ENCODE measurements at places on chromosomes 13 and 19.

DNA sequence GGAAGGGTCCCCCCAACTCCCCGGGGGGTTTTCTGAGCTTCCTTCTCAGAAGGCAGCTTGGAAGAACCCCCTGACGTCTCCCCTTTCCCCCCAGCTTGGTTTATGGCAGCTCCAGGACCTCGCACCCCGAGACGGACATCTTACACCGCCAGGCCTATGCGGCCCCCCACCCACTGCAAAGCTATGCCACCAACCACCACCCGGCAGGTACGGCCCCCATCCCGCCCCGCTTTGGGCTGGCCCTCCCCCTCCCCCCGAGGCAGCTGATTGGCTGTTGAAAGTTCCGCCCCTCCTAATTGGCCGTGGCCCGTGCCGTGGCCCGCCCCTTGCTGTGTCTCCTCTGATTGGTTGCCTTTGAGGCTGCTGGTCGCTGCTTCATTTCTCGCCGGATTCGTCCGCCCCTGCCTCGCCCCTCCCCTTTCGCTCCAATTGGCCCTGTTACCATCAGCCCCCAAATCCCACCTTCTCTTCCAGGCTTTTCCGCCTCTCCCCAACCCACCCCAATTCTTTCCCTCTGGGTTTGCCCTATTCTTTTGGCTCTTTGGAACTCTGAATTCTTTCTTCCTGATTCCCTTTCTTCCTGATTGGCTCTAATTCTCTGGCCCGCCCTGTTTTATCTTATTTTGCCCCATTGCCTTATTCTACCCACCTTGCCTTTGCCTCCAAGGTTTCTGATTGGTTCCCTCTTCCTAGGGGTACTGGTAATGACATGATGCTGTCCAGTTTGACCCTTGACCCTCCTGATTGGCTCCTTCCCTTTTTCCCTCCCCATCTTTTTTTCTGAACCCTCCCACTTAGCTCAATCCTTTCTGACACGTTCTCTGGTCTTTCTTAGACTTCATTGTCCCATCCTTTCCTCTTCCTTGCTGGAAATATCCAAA is 2.5 kb downstream of the PRR12 start:
- peak; percentile 86 for DNase-seq

GRCh38 chr19:48346191-48346590 is 17.5 kb downstream of the TMEM143 start:
- DNase-seq = no peak

DNA sequence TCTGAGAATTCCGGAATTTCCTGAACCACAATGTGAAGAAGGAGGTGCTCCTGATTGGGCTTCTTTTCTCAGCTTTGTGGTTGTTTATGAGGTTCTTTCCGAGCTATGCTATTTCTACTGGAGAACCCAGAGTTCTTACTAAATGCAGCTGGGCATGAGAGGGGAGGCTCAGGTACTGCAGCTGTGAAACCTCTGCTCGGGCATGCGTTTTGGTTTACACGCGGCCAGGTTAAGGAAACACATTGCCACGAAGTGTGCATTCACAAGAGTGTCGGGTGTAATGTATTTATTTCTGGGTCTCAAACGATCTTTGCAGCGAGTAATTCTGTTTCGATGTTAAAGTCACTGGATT is 661 bp upstream of the MIR17HG start:
- DNase-seq = peak; percentile 67

GRCh38 chr13:113413898-113414282 is 39.4 kb downstream of the ADPRHL1 start:
- DNase-seq = no peak

- no peak for DNase-seq
Observed at GRCh38 chr13:100625447-100625846, 36.9 kb upstream of the GGACT start.

- DNase-seq = peak; percentile 70
Observed at GRCh38 chr13:87669379-87669978, 1.7 kb upstream of the SLITRK5 start.

DNA sequence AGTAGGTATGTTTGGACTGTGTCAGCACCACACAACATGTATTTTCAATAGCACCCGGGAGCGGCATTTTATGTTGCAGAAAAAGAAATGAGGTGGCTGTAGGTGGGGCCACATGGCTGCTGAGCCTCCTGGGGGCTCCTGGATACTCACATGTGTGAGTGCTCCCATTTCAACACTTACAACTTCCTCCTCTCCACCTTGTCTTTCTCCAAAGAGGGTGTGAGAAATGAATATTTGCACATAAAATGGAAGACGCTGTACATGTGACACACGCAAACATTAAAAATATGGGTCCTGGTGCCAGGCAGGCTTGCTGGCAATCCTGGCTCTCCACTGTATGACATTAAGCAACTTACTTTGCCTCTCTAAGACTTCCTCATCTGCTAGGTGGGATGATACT is 222.1 kb downstream of the DCLK1 start:
- DNase-seq = no peak

DNA sequence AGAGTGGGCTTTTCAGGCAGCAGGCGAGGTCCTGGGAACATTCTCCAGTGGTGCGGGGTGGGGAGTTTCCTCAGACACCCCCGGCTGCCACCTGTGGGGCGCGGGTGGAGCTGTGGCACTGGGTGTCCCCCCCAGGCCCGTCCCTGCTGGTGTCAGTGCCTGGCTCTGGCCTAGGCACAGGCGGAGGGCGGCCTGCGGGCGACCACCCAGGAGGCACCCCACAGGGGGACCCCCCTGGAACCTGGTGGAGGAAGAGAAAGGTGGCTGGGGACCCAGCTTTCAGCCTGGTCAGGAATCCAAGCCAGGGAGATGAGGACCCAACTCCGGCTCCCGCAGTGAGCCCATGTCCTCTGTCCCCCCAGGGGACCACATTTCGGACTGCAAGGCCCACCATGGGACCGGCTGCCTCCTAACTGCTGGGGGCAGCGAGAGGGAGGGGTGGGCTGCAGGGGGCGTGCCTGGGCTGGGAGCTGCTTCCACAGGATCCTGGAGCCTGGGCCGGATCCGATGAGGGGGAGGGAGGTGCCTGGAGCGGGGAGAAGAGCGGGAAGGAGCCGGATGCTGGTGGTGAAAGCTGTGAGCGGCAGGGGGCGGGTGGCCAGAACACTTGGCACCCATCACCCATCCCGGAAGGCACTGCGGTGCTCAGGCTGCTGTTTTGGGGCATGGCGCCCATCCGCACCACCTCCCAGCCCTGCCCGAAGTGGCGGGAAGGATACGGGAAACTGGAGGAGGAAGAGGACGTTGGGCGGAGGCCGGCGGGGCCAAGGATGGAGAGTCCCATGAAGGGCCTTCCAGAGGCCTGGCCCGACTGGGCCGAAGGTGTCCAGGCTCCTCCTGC is 5.5 kb upstream of the CTXN1 start:
- DNase-seq = no peak

DNA sequence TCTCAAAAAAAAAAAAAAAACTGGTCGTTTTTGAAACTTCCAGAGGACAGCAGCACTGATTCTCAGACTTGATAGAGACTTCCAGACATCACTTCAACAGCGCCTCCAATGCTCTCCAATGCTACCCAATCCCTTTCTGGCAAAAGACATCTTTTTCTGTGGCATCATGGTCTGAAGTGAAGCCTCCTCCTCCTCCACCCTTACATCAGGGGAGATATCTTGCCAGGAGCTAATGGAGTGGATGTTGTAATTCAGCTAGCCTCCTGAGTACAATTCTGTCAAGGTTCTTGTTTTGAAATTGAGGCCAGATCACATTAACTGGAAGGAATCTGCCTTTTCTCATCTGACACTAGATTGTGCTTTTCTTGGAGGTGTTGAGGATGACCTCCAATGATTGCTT is 24.2 kb downstream of the FXYD5 start:
- no peak for DNase-seq

GRCh38 chr19:4624733-4625362 is 14.5 kb upstream of the TNFAIP8L1 start:
- DNase-seq = peak; percentile 14

DNA sequence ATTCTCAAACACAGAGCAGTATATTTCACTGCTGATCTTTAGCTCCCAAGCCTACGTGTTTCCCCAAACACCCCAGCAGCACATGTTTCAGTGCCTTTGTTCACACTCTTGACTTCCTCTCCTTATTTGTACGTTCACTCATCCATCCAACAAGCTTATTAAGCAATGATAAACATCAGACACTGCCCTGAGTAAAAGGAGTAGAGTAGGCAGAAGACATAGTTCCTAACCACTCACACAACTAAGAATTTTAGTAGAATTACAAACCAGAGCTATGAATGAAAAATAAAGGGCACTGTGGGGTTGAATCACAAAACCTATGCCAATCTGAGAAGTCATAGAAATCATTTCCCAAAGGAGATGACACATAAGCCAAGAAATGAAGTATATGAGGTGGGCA is 213.5 kb downstream of the DIAPH3 start:
- DNase-seq = no peak

DNA sequence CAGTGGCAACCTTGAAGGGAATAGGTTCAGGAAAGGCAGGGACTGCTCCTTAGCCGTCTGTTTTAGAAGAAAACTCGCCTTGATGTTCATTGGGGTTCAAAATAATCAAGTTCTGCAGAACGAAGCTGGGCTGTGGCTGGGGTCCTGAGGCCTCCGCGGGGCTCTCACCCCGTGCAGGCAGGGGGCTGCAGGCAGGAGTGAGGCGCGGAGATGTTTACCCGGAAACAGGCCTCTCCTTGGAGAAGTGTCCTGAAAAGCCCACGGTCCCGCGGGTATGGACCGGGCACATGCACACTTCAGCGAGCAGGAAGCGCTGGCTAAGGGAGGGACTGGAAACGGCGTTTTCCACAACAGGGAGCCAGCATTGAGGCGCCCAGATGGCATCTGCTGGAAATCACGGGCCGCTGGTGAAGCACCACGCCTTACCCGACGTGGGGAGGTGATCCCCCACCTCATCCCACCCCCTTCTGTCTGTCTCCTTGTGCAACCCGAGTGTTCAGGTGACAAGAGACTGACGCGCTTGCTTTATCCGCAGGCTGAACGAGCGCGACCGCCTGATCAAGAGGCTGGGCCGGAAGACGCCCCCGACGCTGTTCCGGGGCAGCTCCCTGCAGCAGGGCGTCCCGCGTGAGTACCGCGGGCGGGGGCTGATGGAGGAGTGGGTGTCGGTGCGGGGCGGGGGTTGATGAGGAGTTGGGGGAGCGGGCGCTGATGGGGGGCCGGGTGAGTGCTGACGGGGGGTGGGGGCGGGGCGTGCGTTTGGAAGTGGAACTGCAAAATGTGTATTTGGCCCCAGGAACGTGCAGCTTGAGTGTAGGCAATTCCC is 39.6 kb downstream of the SHISA2 start:
- DNase-seq = no peak

GRCh38 chr13:41136396-41137031 is 3.9 kb upstream of the KBTBD6 start:
- DNase-seq = no peak

DNA sequence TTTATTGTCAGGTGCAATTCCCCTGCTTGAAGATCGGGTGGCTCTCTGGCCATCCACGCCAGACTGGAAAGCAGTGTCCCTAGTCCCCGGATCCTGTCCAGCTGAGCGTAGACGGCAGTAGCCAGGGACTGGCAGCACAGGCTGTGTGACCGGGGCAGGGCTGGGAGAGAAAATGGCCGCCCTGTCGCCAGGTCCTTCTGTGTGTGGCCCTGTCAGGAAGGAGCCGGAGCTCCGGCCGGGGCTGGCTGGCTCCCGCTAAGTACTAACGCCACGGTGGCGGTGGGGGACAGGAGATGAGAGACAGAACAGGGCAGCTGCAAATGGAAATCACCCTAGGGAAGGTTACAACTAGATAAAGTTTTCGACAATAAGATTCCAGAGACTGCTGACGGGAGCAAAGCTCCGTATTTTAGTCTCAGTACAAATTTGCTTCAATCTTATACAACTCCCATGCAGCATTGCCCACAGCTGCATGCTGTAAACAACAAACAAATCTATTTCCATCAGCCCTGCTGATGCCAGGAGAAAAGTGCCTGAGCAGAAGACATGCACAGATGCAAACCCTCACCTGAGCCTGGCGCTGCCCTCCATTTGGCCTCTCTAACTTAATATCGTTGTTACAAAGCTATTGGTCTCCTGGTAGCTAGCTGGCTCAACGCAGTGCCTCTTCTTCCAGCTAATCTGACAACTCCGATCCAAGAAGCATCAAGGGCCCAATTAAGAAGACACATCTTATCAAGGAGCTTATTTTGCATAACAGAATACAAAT is 253.0 kb downstream of the TSHZ3 start:
- no peak for DNase-seq

DNA sequence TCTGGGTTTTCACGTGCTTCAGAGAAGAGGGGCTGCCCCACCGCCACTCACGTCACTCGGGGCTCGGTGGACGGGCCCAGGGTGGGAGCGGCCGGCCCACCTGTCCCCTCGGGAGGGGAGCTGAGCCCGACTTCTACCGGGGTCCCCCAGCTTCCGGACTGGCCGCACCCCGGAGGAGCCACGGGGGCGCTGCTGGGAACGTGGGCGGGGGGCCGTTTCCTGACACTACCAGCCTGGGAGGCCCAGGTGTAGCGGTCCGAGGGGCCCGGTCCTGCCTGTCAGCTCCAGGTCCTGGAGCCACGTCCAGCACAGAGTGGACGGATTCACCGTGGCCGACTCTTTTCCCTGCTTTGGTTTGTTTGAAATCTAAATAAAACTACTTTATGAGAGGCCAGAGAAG is 2.2 kb upstream of the GZMM start:
- no peak for DNase-seq

DNA sequence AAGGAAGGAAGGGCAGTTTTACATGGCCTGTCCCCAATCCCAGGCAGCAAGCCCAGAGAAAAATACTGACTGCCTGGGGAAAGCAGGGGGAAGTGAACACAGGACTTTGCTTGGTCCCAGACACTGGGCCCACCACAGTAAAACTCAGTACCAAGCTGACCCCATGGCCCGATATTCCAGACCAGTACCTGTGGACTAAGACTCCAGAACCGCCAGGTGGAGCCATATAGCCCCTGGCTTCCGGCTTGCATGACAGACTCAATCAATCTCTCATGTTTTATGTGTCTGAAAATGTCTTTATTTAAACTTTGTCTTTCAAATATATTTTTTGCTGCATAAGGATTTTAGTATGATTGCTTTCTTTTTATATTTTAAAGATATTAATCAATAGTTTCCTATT is 767.9 kb upstream of the SLITRK6 start:
- no peak for DNase-seq

GRCh38 chr19:47545061-47545948 is 27.6 kb downstream of the ZNF541 start:
- no peak for DNase-seq

- peak; percentile 45 for DNase-seq
Observed at GRCh38 chr19:13906521-13906904, 512 bp downstream of the CC2D1A start.

- DNase-seq = no peak
Observed at GRCh38 chr19:53394522-53394973, 401 bp upstream of the ZNF765 start.

- no peak for DNase-seq
Observed at GRCh38 chr13:26262156-26262555, 8.2 kb downstream of the CDK8 start.

DNA sequence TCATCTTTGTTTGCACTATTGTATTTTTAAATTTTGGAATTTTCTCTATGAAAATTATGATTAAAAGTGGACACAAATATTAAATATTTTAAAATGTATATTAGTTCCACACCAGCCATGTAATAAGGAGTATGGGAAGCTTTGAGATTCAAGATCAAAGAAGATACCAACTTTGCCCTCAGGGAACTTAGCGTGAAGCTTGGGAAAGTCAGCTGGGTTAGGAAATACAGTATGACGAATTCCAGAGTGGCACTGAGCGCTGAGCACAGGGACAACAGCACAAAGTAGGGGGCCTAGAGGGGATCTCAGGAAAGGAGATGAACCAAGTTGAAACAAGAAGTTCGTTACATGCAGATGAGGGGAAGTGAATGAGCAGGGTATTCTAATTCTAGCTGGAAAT is 76.9 kb upstream of the SHISA2 start:
- DNase-seq = no peak

- DNase-seq = no peak
Observed at GRCh38 chr13:49040872-49041271, 65.2 kb downstream of the FNDC3A start.

All from NCI-H510A treated with DMSO at 0.1 percent for 48 hours (cell line).